ENCODE measurements at places on chromosomes 11 and 22. TPM values are rescaled to one million over a fixed set of nuclear protein-coding genes. Genes with fewer than 3 reads are reported as not detected.

SLC29A2 gene
- 9.7 TPM for total RNA-seq

DERL3 gene
- 0.98 TPM for total RNA-seq

PGA5 gene
- not detected for total RNA-seq

BATF2 gene
- total RNA-seq = not detected

SLC17A6 gene
- not detected for total RNA-seq

PPFIBP2 gene
- 27.0 TPM for total RNA-seq

BACE1-AS gene
- total RNA-seq = 0.99 TPM

CLTCL1 gene
- total RNA-seq = 0.52 TPM

GANAB gene
- 182 TPM for total RNA-seq

TCIRG1 gene
- 207 TPM for total RNA-seq

Measured in CD4-positive, alpha-beta T cell (primary cell).